ENCODE measurements at places on chromosomes 12 and 14. TPM values are rescaled to one million over a fixed set of nuclear protein-coding genes. Genes with fewer than 3 reads are reported as not detected.

- DNase-seq = no peak
Observed at GRCh38 chr12:45349916-45350315, 134.0 kb downstream of the ANO6 start.

- DNase-seq = no peak
Observed at GRCh38 chr12:24244231-24244630, 294.8 kb upstream of the SOX5 start.

GRCh38 chr12:27899151-27899661 lies 73.3 kb downstream of the PTHLH start:
- no peak for DNase-seq

DNA sequence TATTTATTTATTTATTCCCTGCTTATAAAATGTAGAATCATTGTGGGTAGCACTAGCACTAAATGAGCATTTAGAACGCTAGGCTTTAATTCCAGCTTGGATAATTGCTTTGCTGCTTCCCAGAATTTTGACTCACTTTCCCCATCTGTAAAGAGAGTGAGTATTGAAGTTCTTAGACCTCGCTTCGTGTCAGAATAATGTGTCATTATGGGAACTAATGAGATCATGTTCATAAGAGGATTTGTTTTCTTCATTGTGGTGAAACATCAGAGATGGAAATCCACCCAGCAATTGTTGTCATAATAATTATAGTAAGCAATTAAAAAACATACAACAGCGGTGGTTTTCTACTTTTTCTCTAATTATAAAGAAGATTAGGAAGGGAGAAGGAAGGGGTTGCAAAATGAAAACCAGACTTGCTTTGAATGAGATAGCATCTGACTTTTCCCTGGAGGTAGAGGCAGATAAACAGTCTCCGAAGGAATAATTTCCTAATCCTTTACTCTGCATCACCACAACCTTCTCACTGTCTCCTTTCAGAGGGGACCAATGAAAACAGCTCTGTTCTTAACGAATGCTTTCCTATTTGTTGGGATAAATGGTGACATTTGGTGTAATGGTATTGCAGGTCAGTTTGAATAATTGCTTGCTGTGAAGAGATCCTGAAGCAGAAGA lies 86.8 kb upstream of the ARHGAP5 start:
- DNase-seq = no peak

- no peak for DNase-seq
Observed at GRCh38 chr14:79136071-79137044, 966.2 kb downstream of the NRXN3 start.

GRCh38 chr12:32005496-32006125 lies 46.4 kb downstream of the RESF1 start:
- DNase-seq = no peak

SERPINA12 gene
- total RNA-seq = not detected

DNA sequence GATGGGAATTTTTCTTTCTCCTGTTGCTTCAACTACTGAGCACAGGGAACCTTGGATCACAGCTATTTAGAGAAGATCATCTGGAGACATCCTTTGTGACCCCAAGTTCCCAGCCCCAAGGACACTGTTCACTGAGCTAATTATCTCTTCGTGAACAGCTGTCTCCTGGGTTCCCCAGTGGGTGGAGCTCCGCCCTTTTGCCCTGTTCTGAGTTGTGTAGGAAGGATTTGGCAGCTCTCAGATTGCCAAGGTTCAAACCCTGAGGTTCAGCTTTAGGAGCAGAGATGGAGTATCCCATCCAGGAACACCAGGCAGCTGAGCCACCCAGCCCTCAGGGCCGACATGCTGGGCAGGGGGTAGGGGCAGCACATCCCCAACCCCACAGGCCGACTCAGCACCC lies 32.0 kb downstream of the NGB start:
- DNase-seq = no peak

LPAR5 gene
- 7.3 TPM for total RNA-seq

TRIM9 gene
- total RNA-seq = 0.40 TPM

CSRP2 gene
- 40.9 TPM for total RNA-seq

GPX2 gene
- total RNA-seq = not detected

Data from Right ventricle myocardium superior (tissue), 1 donor.